ENCODE measurements at places on chromosomes 16 and 17.

- no peak for DNase-seq
Measured at GRCh38 chr16:85605912-85606841, 6.9 kb upstream of the GSE1 start.

- DNase-seq = no peak
Measured at GRCh38 chr17:81381632-81382577, 13.4 kb upstream of the BAHCC1 start.

DNA sequence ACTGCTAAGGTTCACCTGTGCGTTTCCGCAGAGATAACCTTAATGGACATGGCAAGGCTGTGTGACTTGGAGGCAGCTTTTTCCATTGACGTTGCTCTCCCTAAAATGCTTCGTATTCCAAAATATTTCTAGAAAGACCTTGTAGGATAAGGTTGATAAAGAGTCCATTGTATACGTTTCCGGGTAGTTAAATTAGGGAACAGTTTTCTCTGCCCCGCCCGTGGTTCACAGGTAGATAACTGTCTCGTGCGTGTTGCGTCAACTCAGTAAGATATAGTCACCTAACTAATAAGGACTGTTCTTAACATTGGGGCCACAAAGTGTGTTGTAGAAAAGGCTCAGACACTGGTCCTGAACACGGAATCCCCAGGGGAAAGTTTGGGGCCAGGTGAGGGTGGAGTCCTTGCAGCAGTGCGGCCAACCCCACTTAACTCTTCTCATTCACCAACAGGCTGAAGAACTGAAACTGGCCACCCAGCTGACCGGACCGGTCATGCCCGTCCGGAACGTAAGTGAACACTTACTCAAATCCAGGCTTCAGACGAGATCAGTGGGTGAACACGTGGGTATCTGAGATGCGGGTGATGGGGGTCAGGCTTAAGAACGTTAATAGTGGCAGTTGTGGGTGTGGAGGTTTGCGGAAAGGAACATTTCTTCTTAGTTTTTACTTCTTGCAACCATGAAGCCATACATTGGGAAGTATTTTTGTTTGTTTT lies 1.6 kb downstream of the RPL13 start:
- DNase-seq = no peak

GRCh38 chr16:10576390-10577304 lies 3.8 kb downstream of the EMP2 start:
- DNase-seq = no peak

DNA sequence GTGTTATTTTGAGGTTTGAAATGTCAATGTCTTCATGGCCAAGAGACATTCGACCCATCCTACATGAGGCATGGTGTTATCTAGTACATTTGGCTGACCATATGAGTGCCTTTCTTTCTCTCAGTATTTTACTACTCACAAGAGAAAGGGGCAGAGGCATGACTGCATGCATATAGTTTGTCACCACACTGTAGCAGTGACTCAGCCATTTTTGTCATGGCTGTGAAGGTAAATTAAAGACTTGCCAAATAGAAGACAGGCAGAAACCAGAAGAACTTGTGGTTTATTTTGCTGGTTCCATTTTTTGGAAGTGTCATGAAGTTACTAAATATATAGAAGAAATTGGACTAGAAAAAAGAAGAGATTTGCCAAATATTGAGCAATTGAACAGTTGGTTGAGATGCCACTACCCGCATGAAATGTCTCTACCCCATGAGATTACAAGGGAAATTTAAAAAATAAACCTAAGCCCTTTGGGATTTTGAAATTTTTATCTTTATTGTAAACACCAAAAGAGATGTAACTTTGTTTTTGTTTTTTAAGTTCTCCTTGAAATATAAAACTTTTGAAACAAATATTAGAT lies 170.3 kb downstream of the CHD9 start:
- no peak for DNase-seq

GRCh38 chr17:44942456-44942855 lies 5.1 kb downstream of the KIF18B start:
- no peak for DNase-seq

GRCh38 chr17:77822302-77823030 lies 136.0 kb upstream of the TNRC6C start:
- DNase-seq = no peak

- no peak for DNase-seq
Measured at GRCh38 chr17:38797828-38798227, 1.5 kb downstream of the PIP4K2B start.

DNA sequence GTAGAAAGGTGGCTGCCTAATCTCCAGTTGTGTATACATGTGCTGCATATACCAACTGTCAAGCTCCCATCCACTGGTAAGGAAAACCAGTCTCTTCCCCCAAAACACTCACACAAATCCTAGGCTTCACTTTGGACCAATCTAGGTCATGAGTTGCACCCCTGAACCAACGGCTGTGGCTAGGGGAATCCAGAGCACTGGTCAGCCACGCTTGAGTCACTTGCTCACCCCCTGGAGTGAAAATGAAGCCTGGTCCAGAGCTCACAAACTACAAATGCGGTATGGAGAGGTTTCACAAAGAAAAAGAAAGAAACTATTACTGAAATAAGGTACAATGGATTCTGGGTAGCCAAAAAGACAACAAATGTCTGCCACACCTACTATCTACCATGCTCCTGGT lies 66.1 kb upstream of the NLK start:
- DNase-seq = no peak

- no peak for DNase-seq
Measured at GRCh38 chr17:81652906-81653771, 3.2 kb downstream of the PDE6G start.

- no peak for DNase-seq
Measured at GRCh38 chr16:56081371-56081770, 109.9 kb upstream of the GNAO1 start.

DNA sequence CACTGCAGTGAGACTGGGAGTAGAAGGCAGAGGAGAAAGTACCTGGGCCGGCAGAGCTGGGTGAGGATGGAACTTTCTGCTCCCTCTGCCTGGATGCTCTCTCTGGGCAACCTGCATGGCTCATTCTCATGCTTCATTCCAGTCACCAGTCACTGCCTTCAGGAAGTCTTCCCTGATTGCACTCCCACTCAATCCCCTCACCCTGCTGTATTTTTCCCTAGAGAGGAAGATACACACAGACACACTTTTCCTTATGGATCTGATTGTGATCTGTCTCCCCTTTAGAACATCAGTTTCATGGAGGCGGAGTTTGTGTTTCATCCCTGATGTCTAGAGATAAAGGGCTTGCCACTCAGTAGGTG lies 44.9 kb downstream of the MEAK7 start:
- DNase-seq = no peak

DNA sequence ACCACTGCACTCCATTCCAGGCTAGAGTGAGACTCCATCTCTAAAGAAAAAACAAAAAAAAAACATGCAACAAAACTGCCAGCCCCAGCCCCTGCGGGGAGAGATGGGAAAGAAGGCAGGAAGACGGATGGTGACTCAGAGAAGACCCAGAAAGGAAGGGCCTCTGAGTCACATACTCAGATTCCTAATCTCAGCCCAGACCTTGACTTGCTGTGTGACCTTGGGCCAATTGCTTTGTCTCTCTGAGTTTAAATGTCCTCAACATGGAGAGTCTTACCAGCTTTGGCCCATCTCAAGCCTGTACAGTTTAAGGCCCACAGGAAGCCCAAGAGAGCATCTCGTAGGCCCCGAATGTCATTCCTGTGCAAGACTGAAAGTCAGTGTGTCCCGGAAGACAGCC lies 86.5 kb upstream of the LHX1 start:
- no peak for DNase-seq

DNA sequence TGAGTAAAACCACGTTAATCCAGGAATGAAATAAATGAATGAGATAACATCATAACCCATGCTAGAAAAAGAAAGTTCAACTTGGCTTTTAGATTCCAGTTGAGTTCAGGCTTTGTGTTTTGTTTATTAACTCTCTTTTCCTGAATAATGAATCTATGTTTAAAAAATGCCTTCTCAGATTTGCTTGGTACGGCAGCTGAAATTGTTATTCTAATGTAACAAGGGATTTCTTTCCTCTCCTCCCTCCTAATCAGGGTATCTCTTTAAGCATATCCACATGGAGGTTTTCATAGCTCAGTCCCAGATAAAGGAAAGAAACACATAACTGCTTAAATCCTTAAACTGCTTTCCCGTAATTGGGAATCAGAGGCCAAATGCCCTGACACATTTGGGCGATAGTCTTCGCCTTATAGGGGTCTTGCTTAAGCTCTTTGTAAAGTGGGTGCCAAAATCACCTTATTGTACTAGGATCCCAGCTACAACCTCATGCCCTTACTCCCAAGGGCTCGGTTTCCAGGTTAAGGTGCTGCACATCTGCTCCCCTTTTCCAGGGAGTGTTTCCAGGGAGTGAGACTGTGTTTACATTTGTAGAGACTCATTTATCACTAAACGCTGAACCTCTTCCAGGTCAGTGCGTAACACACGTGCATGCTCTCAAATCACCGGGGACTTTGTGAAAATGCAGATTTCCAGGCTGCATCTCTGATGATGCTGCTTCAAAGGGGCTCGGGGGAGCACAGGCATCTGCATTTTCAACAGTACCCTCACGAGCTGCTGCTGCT lies 142.8 kb upstream of the FOXF1 start:
- DNase-seq = no peak

Measured in central memory CD4-positive, alpha-beta T cell (primary cell).